Activated T-cell treated with anti-CD3 and anti-CD28 coated beads for 48 hours (primary cell): ENCODE measurements at places on chromosomes 16 and 17.

DNA sequence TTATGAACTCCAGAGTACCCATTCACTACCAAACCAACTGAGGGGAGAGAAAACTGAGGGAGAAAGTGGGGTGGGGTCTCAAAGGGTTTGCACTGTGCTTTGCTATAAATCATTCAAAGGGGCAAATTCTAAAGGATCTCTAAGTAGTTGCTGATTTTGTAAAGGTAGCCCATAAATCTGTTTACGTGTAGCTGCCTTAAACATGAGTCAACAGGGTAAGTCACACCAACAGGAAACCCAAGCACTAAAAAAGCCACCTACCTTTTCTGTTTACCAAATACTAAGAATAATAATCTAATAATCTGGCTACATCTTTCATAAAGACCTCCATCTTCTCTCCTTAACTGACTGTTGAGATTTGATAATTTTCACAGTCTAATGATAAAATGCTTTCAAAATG lies 8.4 kb upstream of the HSBP1 start:
- DNase-seq: no peak

DNA sequence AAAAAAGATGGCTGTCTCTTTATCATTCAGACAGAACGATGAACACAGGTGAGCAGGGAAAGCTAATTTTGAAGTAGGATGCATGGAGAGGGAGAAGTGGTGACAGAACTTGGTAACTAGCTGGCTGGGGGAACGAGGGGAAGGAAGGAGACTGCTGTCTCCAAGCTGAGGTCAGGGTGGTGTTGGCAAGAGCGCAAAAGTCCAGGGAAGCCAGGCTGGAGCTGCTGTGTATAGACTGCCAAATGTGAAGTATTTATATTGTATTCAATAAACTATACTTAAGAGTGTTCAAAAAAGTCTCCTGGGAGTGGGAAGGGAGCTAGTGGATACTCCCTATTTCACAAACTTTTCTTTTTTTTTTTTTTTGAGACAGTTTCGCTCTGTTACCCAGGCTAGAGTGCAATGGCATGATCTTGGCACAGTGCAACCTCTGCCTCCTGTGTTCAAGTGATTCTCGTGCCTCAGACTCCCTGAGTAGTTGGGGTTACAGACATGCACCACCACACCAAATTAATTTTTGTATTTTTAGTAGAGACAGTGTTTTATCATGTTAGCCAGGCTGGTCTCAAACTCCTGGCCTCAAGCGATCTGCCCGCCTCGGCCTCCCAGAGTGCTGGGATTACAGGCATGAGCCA lies 8.2 kb downstream of the TMEM106A start:
- DNase-seq: no peak

GRCh38 chr17:19719355-19720209 lies 3.2 kb upstream of the SLC47A2 start:
- no peak for DNase-seq

DNA sequence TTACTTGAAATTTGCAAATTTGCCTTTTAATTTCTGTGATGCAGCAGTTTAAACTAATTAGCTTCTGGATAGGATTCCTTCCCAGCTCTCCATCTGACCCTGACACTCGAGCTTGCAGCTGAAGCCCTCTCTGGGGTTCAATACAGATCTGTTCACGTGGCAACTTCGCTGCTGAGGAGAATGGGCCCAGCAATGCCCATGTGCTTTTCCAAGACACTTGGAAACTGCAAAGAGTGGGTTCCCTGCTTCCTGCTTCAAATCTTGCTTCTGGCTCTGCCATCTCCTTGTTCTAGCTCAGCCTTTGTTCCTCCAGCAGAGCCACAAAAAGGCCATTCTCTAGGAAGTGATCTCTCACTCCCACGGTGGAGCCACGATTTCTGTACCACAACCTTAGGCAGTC lies 50.0 kb upstream of the IRX6 start:
- no peak for DNase-seq

DNA sequence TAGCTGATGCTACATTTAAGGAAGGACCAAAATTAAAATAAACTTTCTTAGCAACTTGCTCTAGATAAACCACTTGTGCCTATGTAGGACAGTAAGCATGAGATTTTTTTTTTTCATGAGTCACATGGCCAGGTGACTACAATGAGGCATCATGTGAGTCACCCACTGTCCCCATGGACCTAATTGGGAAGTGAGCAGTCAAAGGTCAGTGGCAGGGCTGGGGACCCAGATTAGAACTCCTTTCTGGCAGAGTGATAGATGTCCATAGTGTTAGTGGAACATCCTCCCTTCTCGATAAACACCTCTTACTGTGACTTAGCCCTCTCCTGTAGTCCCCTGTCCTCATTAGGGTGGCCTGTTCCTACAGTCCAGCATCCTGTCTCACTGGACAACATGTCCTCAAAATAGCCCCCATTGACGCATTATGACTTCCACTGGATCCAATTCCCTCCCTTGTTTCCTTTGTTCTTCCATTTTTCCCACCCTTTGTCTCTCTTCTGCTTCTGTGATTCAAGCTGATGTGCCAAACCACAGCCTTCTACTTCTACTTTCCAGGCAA lies 12.4 kb downstream of the ITGB3 start:
- DNase-seq: no peak

GRCh38 chr17:43766413-43767052 lies 7.9 kb upstream of the SOST start:
- DNase-seq: no peak

DNA sequence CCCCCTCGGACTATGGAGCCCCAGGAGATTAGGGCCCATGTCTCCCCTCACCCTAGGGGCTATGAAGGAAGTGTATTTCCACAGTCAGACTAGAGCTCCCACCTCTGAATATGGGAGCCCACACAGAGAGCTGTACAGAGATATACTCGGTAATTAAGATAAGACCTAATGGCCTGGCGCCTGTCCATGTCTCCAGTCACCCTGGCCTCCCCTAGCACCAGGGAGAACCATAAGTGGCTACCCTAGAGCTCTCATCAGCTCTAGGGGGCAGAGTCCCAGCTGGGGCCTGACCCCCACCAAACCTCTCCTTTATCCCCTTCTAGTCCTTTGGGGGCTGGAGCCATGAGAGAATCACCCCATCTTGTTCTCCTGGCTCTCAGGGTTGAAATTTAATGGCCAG lies 2.4 kb downstream of the TMEM101 start:
- no peak for DNase-seq

DNA sequence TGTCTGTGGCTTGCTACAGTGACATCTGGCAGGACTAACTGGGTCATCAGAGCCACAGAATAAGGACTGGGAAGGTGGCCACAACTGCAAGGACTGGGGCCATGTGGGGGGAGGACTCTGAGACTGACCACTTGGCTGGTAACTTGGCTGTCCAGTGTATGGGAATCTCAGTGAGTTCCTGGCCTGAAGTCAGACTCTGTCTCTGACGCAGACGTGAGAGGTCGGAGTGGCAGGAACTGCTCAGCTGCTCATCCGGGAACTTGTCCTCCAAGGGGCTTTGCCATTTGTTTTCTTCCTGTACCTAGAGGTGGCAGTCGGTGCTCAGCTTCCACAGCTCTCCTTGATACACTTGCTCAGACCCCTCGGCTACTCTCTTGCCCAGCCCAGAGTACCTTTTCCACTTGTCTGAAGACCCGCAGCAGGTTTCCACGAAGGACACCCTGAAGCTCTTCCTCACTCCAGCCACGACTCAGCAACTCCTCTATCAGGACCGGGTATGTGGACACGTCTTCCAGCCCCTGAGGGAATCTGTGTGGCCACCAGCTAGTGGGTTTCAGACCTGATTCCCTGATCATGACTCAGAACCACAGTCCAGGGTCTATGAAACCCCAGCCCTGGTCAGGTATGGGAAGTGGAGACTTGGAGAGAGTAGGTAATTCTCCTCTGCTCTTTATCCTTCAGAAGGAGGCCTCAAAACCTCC lies 7.3 kb upstream of the DPEP3 start:
- DNase-seq: no peak

GRCh38 chr16:49698931-49699840 lies 156.7 kb downstream of the ZNF423 start:
- DNase-seq: no peak

DNA sequence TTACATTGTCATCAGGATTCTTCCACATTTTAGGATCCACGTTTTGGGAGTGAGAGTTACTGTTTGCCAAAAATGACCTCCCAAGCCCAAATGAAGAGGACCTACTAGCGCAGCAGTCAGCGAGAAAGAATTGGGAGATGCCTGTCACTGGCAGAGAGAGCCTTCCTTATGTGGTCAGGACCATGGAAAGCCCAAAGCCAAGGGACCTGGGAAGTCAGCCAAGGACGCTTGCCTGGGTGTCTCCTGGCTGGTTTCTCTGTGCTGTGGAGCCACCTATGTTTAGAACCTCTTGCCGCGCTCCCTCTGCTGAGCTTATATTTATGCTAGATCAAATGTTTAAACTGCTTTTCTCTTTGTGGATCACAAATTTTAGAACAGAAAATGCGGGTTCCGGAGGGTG lies 24.9 kb upstream of the RHBDL3 start:
- DNase-seq: no peak

DNA sequence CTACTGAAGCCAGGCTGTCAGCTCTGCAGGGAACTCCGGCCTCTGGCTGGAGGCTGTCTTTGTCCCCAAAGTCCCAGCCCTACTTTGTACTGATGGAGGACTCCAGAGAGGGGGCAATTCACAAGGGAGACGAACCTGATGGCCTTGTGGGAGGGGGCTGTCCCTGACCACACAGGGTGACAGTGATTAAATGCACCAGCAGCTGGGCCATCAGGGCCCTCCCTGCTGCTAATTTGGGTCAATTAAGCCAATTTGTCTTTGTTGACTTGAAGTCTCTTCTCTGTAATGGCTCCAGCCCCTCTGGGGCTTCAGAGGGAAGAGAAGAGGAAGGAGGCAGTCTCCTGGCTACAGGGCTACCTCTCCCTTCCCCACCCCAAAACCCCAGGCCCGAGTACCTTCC lies 22.0 kb downstream of the TMEM132E start:
- no peak for DNase-seq

DNA sequence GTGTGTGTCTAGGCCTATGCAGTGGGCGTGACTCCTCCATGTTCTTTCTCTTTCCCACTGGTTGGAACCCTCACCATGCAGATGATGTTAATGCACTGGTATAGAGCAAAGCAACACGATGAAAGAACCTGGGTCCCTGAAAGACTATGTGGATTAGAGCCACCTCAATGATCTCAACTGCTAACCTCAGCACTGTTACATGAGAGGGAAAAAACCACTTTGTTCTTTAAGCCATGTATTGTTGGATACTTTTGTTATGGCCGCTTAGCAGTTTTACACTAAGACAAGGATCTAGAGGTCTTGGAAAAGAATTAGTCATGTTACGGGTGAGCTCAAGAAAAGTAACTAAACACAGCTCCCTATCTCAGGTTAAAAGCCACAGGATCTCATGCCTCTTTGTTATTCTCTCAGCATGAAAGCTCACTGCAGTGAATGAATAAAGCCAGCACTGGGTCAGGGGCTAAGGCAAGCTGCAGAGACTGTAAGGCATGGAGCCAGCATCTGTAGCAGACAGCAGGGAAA lies 56.6 kb upstream of the RBBP6 start:
- no peak for DNase-seq

GRCh38 chr17:50165466-50165865 lies 339 bp upstream of the SGCA start:
- no peak for DNase-seq

- DNase-seq: no peak
These were observed 53.6 kb downstream of the GRB7 start for GRCh38 chr17:39791111-39791992.

GRCh38 chr16:49806446-49806845 lies 49.5 kb downstream of the ZNF423 start:
- DNase-seq: no peak

DNA sequence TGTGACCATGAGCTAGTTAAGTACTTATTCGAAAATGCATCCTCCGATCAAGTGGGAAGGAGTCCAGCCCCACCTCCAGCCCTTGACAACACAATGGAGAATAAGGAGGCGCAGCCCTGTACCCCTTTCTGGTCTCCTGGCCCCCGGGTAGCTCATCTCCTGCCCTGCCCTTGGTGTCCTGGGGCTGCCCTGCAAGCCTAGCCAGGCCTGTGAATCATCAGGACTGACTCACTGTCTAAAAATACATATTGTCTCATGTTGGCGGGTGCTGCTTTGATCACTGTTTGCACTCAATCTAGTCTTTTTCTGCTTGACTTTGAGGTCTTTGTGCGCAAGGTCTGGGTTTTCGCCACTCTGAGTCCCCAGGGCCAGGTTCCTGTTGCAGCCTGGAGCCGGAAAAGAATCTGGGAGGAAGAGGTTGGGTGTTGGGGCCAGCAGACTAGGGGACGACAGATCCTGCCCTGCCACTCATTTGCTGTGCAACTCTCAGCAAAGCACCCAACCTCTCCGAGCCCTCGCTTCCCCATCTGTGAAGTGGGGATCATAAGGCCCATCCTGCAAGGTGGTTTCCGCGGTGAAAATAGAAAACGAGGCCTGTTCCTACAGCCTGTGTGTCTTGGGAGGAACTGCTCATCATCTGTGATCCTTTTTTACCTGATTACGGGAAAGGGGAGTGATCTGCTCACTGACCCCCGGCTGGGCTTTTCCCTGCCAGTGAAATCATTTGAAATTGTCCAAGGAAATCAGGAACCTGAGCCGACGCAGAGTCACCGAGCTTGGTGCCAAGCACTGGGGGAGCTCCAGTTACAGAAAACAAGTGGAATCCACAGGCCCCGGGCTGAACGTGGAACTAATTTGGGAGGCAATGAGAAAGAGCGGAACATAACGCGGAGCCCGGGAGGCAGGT lies 230.4 kb downstream of the PARN start:
- no peak for DNase-seq

- DNase-seq: no peak
These were observed 582.6 kb upstream of the CDH5 start for GRCh38 chr16:65783709-65784474.

DNA sequence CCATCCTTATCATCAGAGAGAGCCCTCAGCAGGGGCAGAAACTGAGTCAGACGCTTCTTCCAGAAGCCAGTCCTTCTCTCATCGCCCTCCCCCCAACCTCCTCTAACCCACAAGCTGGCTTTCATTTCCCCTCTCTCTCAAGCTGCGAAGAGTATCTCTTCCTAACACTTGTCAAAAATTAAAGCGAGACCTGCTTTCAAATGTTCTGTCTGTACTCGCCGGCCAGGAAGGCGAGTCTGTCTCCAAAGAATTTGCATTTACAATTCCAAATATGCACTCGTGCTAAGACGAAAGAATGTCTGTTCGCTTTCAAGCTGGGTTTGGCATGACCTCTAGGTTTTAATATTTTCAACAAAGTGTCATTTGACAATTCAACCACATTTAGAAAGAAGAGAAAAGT lies 140.4 kb downstream of the RGS9 start:
- DNase-seq: no peak

DNA sequence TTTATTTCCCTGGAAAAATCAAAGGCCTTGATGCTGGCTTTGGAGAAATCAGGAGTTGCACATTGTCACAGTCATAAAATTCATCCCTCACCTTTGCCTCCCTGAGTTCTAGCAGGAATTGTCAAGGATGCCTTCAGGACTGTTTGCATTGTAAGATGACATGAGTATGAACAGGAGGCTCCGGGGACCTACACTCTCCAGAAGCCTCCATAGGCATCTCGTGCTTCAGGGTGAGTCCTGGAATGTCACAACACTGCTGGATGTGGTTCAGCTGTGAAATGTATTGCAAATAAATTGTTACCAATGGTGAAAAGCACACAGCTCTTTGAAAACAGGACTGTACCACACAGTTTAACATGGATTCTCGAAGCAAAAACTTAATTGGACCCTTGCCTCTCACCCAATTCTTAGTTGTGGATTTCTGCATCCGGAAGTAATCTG lies 535.4 kb upstream of the C16orf82 start:
- DNase-seq: no peak
